ENCODE measurements at places on chromosomes 12 and 14.

- peak; percentile 51 for DNase-seq
Observed at GRCh38 chr12:27635349-27635972, 60.8 kb upstream of the REP15 start.

DNA sequence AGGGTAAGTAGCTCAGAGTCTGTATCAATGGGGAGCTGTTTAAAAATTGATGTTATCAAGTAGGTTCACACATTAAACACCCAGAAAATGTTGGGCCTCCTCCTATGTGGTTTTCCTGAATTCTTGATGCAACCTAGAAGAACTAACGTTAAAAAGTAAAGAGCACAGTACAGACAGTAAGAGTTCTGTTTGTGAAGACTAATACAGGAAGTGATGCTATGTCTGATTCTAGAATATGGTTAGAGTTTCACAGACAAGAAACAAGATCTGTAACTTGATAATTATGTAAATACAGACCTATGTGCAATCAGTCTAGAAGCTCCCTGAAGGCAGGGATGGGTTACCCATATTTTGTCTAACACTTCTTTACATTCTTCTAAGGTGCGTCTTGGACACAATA is 214.9 kb upstream of the BTG1 start:
- DNase-seq, result no peak

DNA sequence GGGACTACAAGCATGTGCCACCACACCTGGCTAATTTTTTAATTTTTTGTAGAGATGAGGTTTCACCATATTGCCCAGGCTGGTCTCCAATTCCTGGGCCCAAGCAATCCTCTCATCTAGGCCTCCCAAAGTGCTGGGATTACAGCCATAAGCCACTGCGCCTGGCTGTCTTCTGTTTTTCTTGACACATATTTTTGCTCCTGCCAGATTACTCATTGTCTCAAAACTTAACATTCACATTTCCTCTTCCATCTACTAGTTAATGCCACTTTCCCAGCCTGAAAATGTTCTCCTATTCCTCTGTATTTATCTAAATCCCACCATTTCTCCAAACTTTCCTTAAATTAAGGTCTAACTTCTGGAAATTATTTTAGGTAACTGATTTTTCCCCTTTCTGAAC is 36.2 kb upstream of the KCNH3 start:
- DNase-seq, result no peak

- DNase-seq, result no peak
Observed at GRCh38 chr12:8678661-8679111, 16.1 kb upstream of the MFAP5 start.

- no peak for DNase-seq
Observed at GRCh38 chr12:884746-885414, 64.6 kb downstream of the RAD52 start.

- DNase-seq, result no peak
Observed at GRCh38 chr12:105457026-105457425, 126.5 kb downstream of the C12orf75 start.

- DNase-seq, result no peak
Observed at GRCh38 chr12:123829561-123829960, 67.5 kb downstream of the DNAH10 start.

- no peak for DNase-seq
Observed at GRCh38 chr12:70260646-70261045, 17.4 kb downstream of the CNOT2 start.

GRCh38 chr14:75459099-75459741 is 31.4 kb downstream of the JDP2 start:
- no peak for DNase-seq

GRCh38 chr14:38629412-38629811 is 373.5 kb upstream of the CLEC14A start:
- no peak for DNase-seq

- DNase-seq, result no peak
Observed at GRCh38 chr14:42437809-42438208, 831.1 kb downstream of the LRFN5 start.

- DNase-seq, result peak; percentile 38
Observed at GRCh38 chr12:71694099-71694820, 8.4 kb downstream of the TMEM19 start.

DNA sequence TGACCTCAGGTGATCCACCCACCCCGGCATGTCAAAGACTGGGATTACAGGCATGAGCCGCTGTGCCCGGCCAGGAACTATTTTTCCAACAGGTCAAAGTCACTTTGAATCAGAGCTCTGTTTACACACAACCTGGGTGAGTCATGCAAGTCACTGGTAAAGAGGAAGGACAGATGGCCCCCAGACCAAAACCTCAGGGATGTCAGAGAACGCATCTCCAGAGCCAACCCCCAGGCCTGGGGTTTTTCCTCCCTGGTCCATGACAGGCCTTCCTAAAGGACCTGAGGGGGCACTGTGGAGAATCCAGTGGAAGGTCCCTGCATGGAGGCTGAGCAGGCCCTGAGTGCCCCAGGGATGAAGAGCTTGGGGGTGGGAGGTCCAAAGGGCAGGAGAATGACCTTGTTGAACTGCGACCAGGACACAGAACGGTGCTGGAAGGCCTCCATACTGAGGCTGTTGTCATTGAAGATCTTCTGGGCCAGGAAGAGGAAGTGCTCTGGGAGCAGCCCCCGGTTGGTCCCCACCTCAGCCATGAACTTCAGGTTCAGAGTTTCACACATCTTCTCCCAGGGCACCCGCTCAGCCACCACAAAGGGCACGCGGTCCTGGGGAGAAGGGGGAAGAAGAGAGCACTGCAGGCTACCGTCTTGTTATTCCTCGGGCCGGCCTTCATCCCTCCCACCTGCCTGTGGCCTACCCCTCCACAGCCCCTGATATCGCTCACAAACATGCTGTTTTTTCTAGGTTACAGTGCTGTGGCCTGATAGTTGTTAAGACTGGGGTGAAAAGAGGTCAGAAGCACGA is 9.1 kb downstream of the STAT6 start:
- no peak for DNase-seq

GRCh38 chr12:115569345-115570068 is 708.0 kb downstream of the MED13L start:
- DNase-seq, result peak; percentile 68

- DNase-seq, result no peak
Observed at GRCh38 chr12:17137396-17137795, 531.4 kb upstream of the LMO3 start.

- DNase-seq, result no peak
Observed at GRCh38 chr12:40157336-40157735, 51.5 kb upstream of the SLC2A13 start.

DNA sequence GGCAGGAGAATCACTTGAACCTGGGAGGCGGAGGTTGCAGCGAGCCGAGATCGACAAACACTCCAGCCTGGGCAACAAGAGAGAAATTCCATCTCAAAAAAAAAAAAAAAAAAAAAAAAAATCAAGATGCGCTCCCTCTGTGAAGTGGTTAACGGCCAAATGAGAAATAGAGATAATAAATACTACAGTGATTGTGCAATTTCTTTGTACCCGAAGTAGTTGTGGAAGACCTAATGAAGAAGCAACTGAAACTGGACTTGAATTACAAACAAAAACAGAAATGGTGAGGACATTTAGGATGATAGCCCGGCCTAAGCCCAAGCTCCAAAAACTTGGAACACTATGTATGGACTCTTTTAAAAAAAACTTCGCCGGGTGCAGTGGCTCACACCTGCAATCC is 44.2 kb upstream of the CDK17 start:
- no peak for DNase-seq

DNA sequence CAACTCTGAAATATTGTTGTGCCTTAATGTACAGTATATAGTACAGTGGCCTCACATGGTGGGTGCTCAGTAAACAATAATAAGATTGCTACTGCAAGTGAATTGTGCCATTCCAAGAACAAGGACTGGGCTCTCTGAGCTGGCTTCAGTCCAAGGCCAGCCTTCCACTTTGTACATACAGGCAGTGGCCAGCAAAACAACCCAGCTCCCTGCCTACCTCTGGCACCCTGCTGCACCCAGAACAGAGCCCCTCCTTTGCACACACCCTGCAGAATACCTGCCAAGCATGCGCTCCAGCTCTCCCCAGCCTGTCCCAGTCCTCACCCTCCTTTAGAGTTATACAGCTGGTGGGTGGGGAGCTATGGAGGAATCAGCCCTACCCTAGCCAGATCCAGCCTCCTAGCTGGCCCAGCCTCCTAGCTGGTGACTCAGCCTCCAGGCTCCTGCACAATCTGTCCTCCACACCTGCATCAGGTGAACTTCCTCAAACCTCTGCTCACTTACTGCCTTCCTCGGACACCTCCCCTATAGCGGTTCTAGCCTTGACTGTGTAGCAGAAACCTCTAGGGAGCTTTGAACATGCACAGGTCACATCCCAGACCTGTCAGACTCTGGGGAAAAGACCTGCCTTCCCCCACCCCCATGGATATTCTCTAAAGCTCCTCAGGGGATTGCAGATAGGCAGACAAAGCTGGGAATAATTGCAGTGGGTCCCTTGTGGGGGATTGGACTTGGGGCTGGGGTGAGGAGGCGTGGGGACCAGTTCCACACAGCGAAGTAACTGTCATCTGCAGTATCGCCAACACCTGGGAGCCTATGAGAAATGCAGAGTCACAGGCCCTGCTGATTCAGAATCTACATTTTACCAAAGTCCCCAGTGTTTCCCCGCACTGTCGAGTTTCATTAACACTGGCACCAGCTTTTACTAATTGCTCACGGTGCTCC is 17.9 kb downstream of the ZDHHC22 start:
- no peak for DNase-seq

DNA sequence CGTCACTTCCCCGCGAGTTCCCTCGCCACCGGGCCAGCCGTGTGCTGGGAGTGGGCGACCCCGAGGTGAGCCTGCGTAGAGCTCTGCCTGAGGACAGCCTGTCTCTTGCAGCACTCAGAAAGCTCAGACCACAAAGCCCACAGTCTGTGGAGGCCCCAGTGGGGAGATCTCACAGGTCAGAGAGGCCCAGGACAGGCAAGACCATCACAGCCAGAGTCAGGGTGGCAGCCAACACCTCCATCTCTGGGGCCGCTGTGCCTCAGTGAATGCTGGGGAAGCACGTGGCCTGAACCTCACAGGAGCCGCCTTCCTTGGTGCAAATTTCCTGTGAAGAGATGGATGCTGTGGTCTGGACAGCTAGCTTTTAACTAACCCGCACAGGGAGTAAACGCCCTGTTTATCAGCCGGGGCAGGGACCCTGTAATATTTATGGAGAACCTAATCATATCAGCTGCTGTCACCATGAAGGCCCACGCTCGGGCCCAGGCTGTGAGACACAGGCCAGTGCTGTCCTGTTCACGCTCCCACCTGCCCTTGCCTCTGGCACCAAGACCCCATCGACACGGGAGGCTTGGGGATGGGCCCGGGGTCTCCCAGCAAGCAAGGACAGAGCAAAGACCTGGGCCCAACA is 56.9 kb downstream of the CDC42BPB start:
- DNase-seq, result no peak

DNA sequence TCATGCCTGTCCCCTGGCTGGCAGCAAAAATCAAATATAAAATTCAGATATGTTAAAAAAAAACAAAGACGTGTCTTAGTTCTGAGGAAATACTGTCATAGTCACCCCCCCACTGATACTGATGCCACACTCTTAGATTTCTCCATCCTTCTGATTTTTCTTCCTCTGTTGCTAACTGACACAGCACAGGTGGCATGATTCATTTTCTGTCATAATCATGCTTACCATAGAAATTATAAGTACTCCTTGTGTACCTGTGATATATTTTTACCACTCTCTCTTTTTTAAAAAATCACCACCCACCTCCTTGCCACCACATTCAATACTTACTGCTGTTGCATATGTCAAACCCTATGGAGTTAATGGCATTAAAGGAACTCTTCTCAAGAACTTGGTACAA is 209.2 kb downstream of the PPM1H start:
- no peak for DNase-seq

GRCh38 chr14:52951681-52952554 is 1.1 kb upstream of the FERMT2 start:
- peak; percentile 79 for DNase-seq

DNA sequence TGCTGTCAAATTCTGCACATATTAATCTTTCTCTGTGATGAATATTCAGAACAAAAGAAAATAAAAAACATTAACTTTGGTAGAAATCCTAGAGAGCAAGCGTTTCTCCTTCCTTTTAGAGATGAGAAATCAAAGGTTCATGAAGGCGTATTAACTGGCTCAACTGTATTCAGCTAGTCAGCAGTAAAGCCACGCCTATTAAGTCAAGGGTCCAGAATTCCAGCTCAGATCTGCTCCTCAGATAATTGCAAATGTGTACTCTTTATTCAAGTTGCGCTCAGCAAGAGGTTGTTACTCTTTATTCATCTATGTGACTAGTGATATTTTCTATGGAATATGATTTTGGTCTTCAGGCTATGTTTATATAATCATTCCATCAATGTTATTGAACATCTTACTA is 13.1 kb upstream of the POC1B start:
- DNase-seq, result no peak

DNA sequence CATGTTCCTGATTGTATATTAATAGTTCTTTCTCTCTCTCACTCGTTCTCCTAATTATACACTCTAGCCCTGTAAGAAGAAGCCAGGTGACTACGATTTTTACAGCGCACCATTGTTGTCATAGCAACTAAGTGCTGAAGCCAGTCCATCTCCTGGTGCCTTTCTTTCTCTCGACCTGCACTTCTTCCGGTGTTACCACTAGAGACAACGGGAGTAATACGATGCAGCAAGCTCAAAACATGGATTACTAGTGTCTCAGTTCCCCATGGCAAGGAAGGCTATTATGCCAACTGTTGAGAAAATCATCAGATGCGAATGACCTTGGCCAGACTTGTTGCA is 40.8 kb upstream of the DCD start:
- no peak for DNase-seq

GRCh38 chr14:34052658-34053014 is 101.8 kb upstream of the EGLN3 start:
- DNase-seq, result no peak

GRCh38 chr14:94011795-94012194 is 14.3 kb upstream of the OTUB2 start:
- no peak for DNase-seq

- DNase-seq, result no peak
Observed at GRCh38 chr14:56244138-56244789, 126.1 kb downstream of the PELI2 start.

GRCh38 chr12:120495186-120495730 is 655 bp upstream of the DYNLL1 start:
- peak; percentile 35 for DNase-seq

DNA sequence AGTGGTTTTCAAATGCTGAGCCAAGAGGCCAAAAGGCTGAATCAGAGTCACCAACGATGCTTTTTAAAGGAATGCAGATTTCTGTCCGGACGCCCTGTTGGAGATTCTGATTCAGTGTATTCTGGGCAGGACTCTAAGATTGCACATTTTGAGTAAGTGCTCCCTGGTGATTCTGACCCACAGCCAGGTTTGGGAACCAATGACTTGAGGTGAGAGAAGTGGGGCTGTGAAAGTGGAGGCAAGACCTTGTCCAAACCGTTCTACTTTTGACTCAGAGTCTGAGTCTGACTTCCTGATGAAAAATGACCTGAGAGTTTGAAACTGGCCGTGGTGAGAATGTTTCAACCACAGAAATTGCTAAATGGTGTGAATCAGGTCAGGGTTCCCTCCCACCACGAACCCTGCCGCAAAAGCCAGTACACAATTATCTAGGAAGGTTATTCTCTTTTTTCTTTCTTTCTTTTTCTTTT is 90.2 kb downstream of the NTN4 start:
- no peak for DNase-seq
